ENCODE measurements at places on chromosomes 6 and 20. TPM values are rescaled to one million over a fixed set of nuclear protein-coding genes. Genes with fewer than 3 reads are reported as not detected.

The JAG1 gene
- 171 TPM for total RNA-seq

The CYP21A2 gene
- total RNA-seq: not detected

The NKX2-2 gene
- total RNA-seq: not detected

The PTCRA gene
- not detected for total RNA-seq

The OR2H1 gene
- total RNA-seq: not detected

The DSN1 gene
- total RNA-seq: 10.9 TPM

The EDN3 gene
- total RNA-seq: not detected

The SLC52A3 gene
- not detected for total RNA-seq

The APOM gene
- 0.19 TPM for total RNA-seq

The CDH4 gene
- 3.4 TPM for total RNA-seq

The PABPC1L gene
- total RNA-seq: 1.5 TPM

The ZSCAN23 gene
- total RNA-seq: 1.9 TPM

The TDRD6 gene
- 0.09 TPM for total RNA-seq

The STMND1 gene
- total RNA-seq: not detected

The ZBTB12 gene
- total RNA-seq: 4.2 TPM

The HMGCLL1 gene
- total RNA-seq: under 0.01 TPM

The MBOAT1 gene
- 2.2 TPM for total RNA-seq

The ARMH2 gene
- total RNA-seq: not detected

The TPBG gene
- total RNA-seq: 4.9 TPM

The RPS6KA2 gene
- 147 TPM for total RNA-seq

The GTF2H4 gene
- 17.6 TPM for total RNA-seq

The PRKN gene
- 0.09 TPM for total RNA-seq

The MAN1A1 gene
- total RNA-seq: 19.2 TPM

The OOEP gene
- total RNA-seq: not detected

The MOXD1 gene
- not detected for total RNA-seq

The LY6G6C gene
- not detected for total RNA-seq

The TINAG gene
- total RNA-seq: not detected

The JPH2 gene
- 0.09 TPM for total RNA-seq

The PRSS16 gene
- not detected for total RNA-seq

The ASIP gene
- total RNA-seq: not detected

The OR12D3 gene
- not detected for total RNA-seq

The FAM83B gene
- not detected for total RNA-seq

The NEURL2 gene
- 2.0 TPM for total RNA-seq

The MOCS1 gene
- total RNA-seq: 9.3 TPM

The NKAPL gene
- total RNA-seq: 0.85 TPM

The SLPI gene
- total RNA-seq: 0.19 TPM

The ENPP4 gene
- total RNA-seq: 2.4 TPM

The NRSN1 gene
- total RNA-seq: not detected

The KCNK15 gene
- total RNA-seq: not detected
